ENCODE measurements at places on chromosomes 12 and 14. TPM values are rescaled to one million over a fixed set of nuclear protein-coding genes. Genes with fewer than 3 reads are reported as not detected.
A peak's percentile ranks its signal among the peaks of the same experiment; 100 is the strongest.

- DNase-seq, result no peak
Observed at GRCh38 chr12:54427106-54427505, 8.0 kb upstream of the ITGA5 start.

DNA sequence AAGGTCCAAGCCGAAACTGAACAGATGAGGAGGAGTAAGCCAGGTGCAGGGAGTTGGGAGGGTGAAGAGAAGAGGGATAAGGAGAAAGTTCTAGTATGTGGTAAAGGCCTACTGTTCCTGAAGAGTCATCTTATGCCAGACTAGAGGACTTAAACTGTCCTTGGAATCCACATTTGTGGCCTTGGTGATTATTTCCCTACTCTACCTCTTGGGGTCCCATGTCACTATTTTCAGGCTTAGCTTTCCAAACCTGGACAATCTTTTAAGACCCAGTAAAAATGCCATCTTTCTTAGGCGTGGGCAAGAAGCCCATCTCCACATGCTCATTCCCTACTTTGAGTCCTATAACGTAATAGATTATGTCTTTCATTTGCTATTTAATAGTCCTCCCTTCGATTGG, 40.1 kb upstream of the CRY1 start:
- no peak for DNase-seq

DNA sequence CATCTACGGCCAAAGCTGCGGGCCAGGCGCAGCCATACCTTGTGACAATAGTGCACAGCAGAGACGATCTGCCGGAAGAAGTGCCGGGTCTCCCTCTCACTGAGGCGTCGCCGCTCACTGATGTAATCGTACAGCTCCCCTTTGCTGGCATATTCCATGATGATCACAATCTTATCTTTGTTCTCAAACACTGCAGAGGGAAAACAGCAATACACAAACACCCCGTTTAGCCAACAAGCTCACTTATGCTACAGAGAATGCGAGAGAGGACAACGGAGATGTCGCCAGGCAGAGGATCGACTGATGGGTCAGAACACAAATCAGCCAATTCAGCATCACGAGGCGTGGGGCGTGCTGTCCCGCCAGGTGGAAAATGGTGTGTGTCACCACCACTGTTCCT, 52.1 kb downstream of the NUAK1 start:
- DNase-seq, result no peak

DNA sequence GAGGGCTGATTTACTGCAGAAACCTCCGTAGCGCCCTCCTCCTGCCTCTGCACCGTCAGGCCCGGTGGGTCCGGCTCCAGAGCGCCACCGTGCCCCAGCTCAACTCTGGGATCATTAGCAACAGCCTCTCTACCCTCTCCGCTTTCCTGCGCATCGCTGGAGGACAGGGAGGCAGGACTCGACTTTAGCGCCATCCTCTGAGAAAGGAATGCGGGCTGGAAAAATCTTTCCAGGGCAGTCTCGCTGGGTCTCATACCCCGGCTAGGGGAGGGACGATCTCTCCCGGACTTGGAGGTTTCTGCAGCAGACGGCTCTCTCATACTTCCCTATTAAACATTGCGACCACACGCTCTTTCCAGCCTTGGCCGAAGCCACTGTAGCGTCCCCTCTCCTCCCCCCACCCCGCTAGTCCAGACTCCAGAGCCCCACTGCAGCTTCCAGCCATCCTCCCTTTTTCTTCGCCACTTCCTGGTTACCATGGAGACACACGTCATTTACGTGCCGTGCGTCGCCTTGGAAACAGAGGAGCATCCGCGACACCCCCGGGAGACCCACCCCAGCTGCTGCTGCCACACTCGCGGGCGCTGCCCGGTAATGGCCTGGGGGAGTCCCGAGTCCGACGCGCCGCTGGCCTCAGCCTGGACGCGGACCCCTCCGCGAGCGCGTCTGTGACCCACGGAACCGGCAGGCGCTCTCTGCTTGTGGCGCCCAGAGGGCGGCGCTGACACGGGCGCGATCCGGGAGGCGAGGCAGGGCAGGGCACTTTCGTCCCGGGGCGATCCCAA, at the start of gene CCDC184:
CCDC184 (plus strand) TSS at position 554 of the 785 bp plus-strand sequence. CDS start 479 bp downstream, outside the sequence.
- peak; percentile 91 for DNase-seq

DNA sequence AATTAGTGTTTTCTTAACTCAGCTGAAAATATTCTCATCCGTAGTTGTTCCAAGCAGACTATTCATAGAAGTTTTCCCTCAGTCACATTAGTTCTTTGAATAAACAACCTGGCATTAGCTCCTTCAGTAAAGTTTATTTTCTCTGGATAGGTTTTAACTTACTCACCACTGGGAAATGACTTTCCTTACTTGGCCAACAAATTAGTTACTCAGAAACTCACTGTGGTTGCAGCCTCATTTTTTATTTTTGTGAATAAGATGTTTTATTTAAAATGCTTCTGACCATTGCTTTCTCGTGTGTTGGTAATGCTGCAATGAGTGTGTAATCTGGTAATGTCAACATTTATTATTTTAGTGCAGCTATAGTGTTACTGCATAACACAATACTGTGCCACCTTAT, 74.9 kb downstream of the NOVA1 start:
- no peak for DNase-seq

DNA sequence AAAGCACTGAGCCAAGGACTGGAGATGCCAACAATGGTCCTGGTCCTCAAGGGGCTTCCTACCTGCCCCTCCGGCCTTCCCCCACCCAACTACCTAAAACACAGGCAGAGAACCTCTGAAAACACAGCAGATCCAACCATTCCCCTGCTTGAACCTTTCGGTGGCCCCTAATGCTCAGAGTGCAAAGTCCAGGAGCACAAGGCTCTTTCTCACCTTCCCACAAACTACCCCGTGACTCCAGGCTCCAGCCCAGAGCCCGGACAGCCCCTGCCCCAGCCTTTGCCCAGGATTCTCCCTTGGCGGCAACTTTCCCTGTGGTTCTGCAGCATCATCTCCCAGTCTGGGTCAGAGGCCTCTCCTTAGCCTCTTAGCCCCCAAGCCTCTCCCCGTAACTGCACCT, 1.6 kb upstream of the CD9 start:
- DNase-seq, result no peak

DNA sequence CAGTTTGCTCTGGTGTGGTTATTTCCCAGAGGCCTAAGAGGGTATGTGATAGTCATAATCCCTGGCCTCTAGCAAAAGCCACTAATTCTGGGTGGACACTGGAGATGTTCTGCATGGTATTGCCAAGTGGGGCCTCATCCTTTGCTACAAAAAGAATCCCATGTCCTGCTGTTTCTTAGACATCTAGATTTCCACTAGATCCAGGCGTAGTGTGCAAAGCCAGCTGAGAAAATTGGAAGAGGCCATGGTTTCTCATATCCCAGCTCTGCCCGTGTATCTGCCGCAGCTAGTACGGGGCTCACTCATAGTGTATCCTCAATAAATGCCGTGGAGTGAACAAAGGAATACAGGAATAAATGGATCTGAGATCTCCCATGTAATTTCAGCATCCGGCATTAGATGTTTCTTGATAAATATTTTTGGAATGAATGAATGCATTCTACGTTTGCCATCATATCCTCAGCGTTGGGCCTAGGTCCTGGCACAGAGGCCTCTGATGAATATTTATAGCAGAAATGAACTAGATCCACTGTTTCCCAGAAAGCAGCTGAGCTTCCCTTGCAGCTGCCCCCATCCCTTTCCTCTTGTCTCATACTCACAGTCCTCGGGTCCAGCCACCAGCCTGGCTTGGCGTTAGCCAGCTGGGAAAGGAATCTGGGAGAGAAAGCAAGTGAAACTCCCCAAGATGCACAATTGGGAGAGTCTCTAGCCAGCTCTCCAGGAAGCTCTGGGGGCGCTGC, 76.3 kb upstream of the NOS1 start:
- no peak for DNase-seq

DNA sequence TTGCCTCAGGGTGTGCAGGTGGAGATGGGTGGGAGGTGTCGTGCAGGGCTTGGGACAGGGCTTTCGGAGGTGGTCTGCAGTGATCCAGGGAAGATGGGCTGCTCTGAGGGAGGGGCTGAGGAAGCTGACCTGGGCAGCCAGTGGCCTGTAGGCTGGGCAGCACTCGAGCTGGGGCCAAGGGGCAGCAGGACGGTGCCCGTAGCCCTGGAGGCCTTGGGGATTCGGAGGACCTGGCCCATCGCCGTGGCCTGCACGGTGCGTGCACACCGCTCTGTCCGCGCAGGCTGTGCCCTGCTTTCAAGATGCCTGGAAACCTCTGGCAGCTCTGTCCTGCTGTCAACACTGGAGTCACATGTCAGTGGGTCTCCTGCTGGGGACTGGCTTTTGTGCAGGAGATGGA, 9.1 kb downstream of the PACS2 start:
- DNase-seq, result no peak

GRCh38 chr14:99792551-99793212, 531 bp upstream of the EML1 start:
- DNase-seq, result no peak

DNA sequence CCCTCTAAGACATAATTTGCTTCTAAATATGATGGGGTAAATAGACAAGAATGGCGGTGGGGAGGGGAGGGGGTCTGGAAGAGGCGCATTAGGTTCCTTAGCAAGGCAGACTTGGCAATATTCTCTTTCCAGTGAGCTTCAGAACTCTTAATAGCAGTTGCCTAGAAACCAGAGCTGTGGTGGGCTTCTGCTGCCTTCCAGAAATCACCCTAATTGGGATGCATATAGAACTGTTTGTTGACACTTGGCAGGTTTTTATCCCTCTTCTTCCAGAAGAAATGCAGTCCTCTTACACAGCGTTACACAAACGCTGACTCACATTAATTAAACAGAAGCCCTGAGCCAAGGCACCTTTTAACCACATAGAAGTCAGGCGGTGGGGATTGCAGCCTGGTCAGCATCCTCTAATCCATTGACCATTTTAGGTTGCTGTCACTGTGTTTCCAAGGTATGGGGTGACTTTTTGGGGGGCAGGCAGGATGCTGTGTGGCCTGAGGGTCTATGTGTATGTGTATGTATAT, 114.1 kb downstream of the CCDC60 start:
- no peak for DNase-seq

- DNase-seq, result no peak
Observed at GRCh38 chr12:130117701-130118100, 44.6 kb upstream of the FZD10 start.

- no peak for DNase-seq
Observed at GRCh38 chr12:126248871-126249403, 1183.7 kb downstream of the AACS start.

- no peak for DNase-seq
Observed at GRCh38 chr12:30448038-30448437, 247.6 kb downstream of the IPO8 start.

GRCh38 chr14:95998656-95999055, 40.5 kb upstream of the C14orf132 start:
- no peak for DNase-seq

Gene ZNF385A
- 32.6 TPM for total RNA-seq

Gene NEUROD4
- total RNA-seq, result not detected

Gene IL22
- total RNA-seq, result not detected

Gene PIANP
- total RNA-seq, result 0.42 TPM

Gene FERMT2
- total RNA-seq, result 293 TPM

Gene TSHR
- total RNA-seq, result not detected

Gene ERGIC2
- 46.3 TPM for total RNA-seq

Gene WNT1
- not detected for total RNA-seq

All from esophagus muscularis mucosa (tissue), 4 donors.